ENCODE measurements at places on chromosomes 12 and 14. TPM values are rescaled to one million over a fixed set of nuclear protein-coding genes. Genes with fewer than 3 reads are reported as not detected.
A peak's percentile ranks its signal among the peaks of the same experiment; 100 is the strongest.

Gene DUSP6
- total RNA-seq = 27.7 TPM

Gene BDKRB1
- total RNA-seq = 0.92 TPM

DNA sequence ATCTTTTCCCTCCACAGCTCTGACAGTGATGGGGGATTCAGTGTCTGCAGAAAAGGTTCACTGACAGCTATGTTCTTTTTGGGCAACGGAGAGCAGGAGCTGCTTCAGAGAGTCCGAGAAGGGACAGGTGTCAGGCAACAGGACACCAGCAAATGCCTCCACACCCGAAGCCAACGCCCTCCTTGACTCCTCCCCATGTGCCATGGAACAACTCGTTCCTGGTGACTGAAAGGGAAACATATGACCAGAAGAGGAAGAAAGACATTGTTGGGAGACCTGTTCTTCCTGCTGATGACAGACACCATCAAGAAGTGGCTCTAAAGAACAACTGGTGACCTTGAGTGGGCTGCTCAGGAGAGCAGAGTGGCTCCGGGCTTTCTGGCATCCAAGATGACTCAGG, 172.3 kb upstream of the NOS1 start:
- no peak for DNase-seq

GRCh38 chr12:10873378-10873777, 10.7 kb downstream of the PRH1 start:
- DNase-seq = no peak

Gene TRHDE
- total RNA-seq = 75.3 TPM

Gene GPR132
- total RNA-seq = 7.7 TPM

Gene GSC
- not detected for total RNA-seq

- no peak for DNase-seq
Measured at GRCh38 chr12:6772726-6773589, 638 bp downstream of the LAG3 start.

DNA sequence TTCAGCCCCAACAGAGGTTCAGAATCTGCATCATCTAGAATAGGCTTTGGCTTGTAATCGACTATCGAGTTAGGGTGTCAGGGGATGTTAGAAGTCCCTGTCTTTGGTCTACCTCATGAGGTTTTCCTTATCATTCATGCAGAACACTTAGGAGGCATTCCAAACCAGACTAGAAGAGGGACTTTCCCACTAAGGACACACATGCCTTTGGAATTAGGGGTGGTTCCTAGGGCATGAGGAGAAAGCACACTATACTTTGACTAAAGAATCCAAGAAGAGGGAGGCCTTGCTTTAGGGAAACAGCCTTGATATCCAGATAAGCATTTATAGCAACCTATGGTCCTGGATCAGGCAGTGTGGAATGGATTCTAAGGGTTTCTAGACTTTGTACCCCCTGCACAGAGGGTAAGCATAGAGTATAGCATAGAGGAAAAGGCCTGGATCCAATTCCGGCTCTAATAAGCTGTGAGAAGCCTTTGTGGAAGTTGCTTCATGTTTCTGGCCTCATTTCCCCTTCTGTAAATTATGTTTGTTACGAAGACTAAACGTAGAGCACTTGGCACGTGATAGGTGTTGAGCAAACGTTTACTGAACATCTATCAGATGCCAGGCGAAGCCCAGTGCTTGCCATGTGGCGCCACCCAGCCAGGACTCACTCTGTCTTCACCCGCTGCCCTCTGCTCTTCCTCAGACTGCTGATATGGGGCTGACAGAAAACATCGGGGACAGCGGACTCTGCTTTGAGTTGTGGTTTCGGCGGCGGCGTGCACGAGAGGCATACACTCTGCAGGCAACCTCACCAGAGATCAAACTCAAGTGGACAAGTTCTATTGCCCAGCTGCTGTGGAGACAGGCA, 13.2 kb downstream of the ZNF219 start:
- DNase-seq = no peak

Gene ART4
- not detected for total RNA-seq

DNA sequence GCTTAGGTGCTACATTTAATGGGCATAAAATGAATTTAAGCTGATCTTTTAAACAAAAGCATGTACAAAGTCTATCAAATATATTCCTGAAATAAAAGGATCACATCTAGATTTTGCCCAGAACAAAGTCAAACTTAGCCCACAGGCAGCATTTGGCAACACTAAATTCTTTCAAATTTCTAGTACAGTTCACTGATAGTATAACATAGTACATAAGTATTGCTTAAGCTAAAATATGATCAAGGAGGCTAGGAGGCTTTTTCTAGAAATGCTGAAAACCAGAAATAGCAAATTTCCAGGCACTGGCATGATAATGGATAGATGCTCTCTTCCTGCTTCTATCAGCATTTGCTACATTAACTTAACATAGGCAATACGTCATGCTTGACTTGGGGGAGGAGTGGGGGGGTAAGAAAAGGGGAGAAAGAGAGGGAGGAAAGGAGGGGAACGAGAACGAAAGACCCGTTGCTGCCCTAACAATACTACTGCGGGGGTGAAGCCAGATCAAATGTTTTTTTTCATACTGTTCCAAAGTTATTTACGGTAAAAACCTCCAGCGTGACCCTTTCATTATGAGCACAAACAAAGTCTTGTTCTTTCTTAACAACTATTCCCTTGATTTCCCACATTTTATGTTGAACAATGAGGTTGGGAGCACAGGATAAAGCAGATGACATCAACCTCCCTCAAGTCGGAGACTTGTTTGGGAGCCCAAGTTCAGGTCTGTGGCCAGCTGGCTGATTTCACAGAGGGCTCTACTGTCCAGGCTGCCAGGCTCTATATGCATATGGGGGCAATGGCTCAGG, 10.6 kb downstream of the TMED10 start:
- no peak for DNase-seq

DNA sequence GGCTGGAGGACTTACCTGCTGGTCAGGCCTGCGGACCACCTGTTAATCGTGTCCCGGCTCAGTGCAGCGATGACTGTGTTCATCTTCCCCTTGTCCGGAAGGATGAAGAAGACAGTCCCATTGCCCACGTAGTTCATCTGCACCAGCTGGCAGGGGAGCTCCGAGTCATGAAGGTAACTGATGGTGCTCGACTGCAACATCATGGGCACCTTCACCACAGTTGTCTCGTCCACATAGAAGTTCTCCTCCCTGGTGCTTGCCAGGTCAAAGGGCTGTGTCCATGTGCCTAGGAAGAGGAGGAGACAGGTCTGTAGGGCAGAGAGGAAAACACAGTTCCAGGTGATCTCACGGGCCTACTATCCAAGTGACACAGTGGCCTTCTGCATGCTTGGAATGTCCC, 13.4 kb downstream of the SERPINA6 start:
- DNase-seq = no peak

- DNase-seq = no peak
Measured at GRCh38 chr14:55103971-55104954, 24.8 kb upstream of the LGALS3 start.

Gene ADAM21
- not detected for total RNA-seq

GRCh38 chr12:122368361-122369073, 54.0 kb downstream of the CLIP1 start:
- peak; percentile 55 for DNase-seq

DNA sequence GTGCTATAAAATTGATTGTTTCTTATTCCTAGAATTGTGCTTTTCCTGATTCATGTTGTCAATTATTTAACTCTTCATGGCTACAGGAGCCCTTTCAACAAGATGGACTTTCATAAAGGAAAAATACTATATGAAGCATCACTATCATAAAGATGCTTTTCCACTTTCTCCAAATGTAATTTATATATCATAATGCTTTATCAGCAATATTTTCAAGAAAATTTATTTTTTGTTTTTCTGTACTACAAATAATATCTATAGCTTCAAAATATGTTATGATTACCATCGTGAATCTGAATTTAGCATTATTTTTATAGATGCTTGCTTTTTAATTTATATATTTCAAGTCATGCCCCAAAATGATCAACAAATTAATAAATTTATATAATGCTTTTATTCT, 873.5 kb upstream of the LRFN5 start:
- no peak for DNase-seq

DNA sequence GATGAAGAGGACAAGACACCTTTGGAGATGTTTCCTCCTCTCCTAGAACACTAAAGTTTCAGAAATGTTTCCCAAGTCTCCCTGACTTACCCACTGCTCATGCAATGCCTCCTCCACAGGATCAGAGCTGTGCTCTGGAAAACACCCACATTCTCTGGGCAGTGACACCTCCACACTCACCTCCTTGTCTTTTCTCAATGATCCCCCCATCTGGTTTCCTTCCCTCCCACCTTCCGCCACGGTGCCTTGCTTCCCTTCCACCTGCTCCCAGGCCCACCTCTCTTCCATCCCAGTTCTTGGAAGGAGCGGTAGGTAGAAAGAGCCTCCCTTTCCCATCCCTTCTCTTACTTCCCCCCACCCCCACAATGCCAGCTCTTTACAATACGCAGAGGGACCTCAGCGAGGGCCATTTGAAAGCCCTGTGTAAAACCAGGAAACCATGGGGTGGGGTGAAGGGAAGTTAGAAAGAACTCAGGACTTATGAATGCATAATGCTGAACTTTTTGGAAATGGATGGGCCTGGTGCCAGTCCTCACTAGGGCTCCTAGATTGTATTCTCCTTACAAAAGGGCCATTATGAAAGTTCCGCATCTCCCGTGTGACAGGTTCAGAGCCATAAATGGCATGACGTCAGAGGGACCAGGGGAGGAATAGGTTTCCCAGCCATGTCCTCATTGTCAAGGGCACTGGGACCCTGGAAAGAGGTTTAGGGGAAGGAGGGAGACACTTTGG, 12.8 kb downstream of the FBLN5 start:
- no peak for DNase-seq

Gene GPR137C
- 0.43 TPM for total RNA-seq

DNA sequence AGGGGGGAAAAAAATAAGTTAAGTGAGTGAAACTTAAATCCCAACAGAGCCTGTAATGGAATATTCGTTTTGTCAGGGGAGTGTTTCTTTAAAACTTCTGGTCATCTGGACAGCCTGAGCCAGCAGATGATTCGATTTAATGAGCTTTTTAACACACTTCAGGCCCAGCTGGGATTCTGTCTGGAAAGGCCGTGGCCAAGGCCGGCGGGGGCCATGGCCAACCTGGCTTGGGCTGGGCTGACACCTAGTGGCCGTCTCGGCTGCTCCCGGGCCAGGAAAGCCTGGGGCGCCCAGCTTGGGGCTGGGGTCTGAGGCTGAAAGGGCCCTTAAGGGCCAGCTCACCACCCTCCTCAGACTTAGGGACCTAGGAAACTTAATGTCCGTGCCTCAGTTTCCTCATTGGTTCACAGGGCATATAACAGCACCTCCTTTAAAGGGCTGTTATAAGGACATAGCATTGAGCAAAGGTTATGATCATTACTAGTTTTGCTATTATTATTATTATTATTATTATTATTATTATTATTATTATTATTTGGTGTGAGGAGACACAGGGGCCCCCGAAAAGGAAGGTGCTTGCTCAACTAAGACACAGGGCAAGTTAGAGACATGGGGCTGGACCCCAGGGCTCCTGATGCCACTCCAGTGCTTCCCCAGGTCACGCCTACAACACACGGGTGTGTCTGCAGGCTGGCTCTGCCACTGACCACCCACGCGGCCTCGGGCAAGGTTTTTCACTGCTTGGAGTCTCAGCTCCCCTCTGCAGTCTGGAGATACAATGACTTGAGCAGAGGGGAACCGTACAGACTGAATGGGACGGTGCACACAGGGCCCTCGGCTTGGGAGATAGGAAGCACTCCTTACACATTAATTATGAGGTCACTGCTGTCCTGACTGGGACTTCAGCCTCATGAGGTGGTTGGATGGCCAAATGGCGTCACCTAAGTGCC, 84.0 kb downstream of the SYNE3 start:
- peak; percentile 84 for DNase-seq

Gene LUM
- 486 TPM for total RNA-seq

Gene TNFAIP2
- total RNA-seq = 30.7 TPM

- no peak for DNase-seq
Measured at GRCh38 chr14:52716155-52716554, 9.2 kb downstream of the PSMC6 start.

GRCh38 chr12:26830363-26830762, 2.6 kb downstream of the ITPR2 start:
- DNase-seq = no peak

GRCh38 chr12:44972746-44973421, 78.0 kb downstream of the DBX2 start:
- no peak for DNase-seq

DNA sequence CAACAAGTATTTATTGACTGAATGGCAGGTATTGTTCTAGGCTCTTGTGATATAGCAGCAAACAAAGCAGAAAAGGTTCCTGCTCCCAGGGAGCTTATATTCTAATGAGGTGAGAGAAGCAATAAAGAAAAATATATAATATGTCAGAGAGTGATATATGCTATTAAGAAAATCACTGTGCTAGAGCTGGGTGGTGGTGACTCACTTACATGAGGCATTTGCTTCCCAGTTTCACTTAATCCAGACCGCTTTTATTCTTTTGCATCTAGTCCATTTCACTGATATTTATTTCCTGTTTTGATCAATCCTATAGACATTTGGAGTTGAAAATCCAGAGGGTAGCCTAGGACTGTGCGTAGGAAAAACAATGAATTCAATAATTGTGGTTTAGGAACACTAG, 17.5 kb downstream of the TRHDE start:
- no peak for DNase-seq

DNA sequence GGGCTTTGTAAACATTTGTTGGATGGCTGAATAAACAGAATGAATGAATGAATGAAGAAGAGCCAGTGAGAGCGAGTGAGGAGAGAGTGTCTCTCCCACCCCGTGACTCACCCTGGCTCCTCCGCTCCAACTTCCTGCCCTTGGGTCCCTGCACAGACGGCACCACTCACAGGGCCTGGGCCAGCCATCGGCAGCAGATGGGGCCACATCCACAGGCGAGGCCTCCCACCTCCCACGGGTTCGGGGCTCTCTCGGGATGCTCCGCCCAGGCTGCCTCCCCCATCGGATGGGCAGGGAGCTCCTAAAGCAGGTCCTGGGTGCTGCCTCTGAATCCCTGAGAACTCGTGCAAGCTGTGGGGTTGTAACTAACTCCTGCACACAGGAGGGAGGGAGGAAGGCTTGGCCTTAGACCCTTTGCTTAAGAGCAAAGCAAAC, 41.3 kb downstream of the CCNK start:
- no peak for DNase-seq

Gene RFX4
- not detected for total RNA-seq

- DNase-seq = no peak
Measured at GRCh38 chr12:49287876-49288275, 7.1 kb upstream of the PRPH start.

GRCh38 chr12:127613056-127613455, 653.9 kb upstream of the TMEM132C start:
- peak; percentile 20 for DNase-seq

DNA sequence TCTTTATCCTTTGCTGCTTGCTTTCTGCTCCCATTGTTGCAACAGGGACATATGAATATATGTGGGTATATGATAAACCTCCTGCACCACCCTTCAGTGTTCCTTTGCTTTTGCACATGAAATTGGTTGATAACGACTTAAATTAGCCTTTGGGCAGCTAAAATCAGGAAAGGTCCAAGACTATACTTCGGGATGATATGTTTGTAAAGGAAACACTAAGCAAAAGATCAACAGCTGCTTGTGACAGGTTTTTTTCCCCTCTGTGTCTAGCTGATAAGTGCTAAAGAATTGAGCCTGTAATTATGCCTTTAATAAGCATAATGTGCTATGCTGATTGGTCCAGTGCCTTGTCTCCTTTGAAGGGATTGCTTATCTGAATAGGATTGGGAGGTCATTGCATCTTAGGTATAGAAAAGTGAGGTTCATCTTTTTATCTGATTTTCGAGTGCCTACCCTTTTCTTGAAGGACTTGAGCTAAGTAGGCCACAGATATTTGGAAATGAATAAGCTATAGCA, 59.4 kb downstream of the PPHLN1 start:
- no peak for DNase-seq
